ENCODE measurements at places on chromosomes 3 and 15.
A peak's percentile ranks its signal among the peaks of the same experiment; 100 is the strongest.

DNA sequence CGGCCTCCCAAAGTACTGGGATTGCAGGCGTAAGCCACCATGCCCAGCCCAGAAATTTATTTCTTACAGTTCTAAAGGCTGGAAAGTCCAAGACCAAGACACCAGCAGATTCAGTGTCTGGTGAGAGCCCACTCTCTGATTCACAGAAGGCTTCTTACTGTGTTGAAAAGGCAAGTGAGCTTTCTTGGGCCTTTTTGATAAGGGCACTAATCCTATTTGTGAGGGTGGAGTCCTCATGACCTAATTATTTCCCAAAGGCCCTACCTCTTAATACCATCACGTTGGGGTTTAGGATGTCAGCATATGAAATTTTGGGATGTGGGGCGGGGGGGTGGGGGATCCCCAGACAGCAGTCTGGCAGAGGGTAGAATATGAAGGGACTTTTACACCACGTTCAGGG lies 47.5 kb upstream of the MEX3B start:
- no peak for ATAC-seq

DNA sequence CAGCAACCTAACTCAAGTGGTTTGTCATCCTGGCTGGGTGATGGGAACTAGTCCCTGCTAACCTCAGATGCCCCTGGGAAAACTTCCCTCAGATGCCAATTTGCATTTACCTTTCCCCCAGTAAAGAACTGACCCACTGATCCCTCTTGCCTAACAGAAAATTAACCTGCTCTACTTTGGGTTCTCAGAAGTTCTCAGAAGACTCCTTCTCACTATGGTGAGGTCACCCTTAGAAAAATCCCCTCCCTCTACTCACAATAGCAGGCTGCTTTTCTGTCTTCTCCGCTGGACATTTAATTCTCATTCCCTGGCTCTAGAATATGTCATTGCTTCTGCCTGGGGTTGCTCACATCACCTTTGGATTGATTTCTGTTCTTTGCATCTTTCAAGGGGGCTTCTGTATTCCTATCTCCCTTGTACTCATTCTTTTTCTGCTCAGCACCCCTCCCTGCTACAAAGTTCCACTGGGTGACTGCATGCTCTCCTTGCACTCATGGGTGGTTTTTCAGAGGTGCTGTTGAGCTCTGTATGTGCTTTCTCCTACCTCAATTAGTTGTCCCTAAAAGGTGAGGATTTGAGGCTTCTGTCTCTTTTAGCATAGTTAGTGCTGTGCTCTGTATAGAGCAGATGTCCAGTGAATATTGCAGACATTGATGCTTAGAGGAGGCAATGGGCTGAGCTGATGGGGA lies 869 bp downstream of the PLA1A start:
- peak; percentile 77 for ATAC-seq

GRCh38 chr15:75451674-75452363 lies at the start of gene SIN3A:
Gene SIN3A, minus strand, starts transcription at chr15:75451690. Its CDS starts 21,315 bp downstream, at chr15:75430375.
- peak; percentile 61 for ATAC-seq

DNA sequence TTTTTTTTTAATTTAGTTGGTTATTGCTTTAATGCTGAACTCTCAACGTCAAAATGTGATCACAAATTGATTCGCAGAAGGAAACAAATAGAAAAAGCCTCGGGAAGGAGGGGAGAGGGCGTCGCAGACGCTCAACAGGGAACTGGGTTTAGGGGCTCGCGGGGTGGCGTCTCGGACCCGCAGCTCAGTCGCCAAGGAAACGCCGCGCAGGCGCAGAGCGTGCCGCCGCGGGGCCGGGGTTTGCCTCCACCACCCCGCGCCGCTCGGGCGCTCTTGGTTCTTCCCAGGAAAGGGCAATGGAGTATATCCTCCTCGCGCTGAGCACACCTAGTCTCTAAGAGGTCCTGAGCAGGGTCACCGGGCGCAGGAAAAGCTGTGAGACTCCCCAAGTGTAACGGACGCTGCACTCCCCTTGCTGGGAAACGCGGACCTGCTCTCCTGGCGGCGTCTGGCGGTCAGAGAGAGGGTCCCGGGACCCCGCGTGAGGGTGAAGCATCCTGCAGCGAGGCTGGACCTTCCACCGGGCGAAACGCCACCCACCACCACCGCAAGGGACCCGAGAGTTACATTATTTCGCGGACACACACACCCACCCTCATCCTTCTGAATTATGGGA lies 753 bp downstream of the PLCH1 start:
- ATAC-seq = peak; percentile 61

GRCh38 chr3:115081444-115081843 lies 65.6 kb downstream of the ZBTB20 start:
- ATAC-seq = no peak

GRCh38 chr3:51711352-51712037 lies 4.6 kb downstream of the GRM2 start:
- no peak for ATAC-seq

GRCh38 chr3:113118336-113118735 lies 93.0 kb upstream of the BOC start:
- no peak for ATAC-seq

DNA sequence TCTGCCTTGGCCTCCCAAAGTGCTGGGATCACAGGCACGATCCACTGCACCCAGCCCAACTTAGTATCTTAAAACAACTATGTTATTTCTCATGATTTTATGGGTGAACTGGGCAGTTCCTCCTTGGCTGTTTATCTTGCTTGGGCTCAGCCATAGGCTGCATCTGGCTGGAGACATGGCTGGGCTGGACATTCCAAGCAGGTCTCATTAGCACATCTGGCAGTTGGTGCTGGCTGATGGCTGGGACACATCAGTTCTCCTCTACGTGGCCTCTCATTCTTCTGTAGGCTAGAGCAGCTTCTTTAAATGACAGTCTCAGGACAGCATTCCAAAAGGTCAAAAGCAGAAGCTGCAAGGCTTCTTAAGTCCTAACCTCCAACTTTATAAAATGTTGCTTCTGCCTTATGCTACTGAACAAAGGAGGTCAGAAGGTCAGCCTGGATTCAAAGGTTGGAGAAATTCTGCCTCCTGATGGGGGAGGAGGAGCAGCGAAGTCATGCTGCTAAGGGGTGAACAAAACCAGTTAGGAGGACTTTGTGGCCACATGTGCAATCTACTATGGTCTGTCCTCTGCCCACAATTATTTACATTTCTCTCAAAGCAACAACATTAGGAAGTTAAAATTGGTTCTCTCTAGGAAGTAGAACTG lies 144.0 kb downstream of the AQP9 start:
- no peak for ATAC-seq

DNA sequence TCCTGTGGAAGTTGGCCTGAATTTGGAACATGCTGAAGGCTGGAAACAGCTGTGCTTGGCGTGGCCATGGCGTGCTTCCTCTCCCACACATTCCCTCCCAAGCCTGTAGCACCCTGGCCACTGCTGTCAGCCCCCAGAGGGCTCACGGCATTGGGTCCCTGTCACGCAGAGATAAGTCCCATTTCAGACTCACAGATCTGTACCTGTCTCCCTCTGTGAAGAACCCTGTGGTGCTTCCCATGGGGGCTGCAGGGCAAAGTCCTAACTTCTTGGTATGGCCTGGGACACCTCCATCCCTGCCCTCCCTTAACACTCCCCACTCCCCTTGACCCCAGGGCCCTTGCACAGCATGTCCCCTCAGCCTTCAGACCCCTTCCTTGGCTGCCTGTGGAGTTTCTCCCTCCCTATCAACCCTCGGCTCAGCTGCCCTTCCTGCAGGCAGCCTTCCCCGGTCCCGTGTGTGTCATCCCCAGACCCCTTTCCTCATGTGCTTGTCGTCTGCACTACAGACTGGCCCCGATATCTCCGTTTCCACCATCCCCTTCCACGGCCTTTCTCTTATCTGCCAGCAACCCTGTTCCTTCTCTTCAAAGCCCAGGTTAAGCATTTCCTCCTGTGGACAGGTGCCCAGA lies 28.6 kb downstream of the ABTB1 start:
- ATAC-seq = no peak

DNA sequence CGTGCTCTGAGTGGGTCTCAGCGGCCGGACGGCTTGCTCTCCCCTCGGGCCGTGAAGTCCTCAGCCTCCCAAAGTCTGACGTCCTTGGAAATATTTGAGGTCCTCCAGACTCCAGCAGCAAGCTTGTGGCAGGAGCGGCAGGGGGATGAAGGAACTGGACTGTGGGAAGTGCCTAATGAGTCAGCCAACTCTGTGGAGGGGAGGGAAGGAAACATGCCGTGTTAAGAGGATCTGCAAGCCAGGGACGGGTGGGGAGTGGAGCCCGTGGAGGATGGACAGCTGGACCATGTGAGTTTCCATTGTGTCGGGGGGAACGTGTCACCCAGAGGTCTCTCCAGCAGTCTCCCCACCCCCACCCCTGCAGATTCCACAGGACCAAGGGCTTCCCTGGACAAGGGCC lies 39.4 kb upstream of the IDH2 start:
- no peak for ATAC-seq

DNA sequence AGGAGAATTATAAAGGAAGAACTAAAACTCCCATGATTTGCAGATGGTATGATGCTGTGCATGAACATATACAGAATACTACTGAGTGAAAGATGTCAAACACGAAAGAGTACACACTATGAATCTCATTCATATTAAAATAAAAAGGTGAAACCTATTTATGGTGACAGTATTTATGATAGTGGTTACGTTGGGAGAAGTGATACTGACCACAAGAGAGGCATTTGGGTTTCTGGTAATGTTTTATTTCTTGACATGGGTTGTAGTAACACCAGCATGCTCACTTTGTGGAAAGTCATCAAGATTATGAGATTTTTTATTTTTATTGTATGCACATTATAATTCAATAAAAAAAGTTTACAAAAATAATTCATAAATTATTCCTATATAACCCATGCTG lies 324.0 kb downstream of the GAP43 start:
- no peak for ATAC-seq

DNA sequence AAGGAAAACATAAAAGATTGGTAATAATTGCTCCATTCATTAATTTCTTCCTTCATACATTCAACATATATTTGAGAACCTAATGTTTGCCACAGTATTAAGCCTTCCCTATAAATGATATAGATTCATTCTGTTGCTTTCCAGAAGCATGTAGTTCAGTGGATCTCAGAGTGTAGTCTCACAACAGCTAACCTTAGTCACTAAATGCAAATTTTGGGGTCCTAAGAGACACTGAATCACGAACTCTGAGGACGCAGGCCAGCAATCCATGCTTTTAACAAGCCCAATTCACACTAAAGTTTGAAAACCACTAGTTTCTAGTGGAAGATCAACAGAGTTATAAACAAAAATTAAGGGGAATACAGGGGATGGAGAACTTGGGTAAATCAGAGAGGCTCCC lies 7.2 kb upstream of the AQR start:
- no peak for ATAC-seq
